Urinary bladder (tissue), 4 donors: ENCODE measurements at places on chromosomes 2 and 18.

DNA sequence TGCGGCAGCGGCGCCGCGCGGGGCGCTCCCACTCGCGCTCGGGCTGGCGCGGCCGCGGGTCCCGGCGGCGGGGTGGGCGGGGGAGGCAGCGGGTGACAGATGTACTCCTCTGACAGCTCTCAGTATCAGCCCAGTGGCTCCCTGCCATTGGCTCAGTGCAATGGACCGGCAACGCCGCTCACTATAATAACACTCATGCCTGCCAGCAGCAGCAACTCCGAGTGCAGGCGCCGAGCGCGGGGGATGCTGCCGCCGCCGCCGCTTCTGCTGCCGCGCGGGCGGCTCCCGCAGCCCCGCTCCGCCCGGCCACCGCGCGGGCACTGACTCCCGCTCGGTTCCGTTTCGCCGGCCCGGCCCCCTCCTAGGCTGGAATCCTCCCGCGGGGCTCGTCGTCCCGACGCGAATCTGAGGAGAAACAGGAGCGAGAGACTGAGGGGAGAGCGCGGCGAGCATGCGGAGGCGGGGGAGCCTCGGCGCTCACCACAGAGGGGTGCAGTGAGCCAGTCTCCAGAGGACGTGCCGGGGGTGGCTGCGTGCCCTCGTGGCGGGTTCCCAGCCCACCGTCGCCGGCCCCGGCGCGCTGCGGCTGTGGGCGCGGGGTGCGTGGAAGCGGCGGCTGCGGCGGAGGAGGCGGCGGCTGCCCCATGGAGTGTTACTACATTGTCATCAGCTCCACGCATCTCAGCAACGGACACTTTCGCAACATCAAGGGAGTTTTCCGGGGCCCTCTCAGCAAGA is at the start of gene ZNF804A:
Gene ZNF804A, plus strand, starts transcription at position 214 of the 738 bp plus-strand sequence. Its CDS starts 431 bp downstream, at position 645.
- no peak for DNase-seq

DNA sequence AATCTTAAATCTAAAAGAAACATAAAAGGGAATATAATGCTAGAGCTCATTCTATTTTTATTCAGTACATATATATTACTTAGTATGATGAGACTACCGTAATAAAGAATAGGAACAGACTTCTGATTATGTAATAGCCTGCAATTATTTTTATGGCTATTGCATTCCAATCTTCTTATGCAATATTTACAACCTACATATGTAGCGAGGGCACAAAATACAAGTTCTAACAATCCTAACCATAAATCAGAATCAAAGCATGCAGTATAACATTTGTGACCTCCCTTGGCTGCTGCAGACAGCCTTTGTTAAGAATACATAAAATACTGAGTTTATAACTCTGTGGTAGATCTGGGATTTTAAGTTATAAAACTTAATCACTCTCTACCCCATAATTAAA is 177.6 kb downstream of the BABAM2 start:
- DNase-seq: peak; percentile 66

- no peak for DNase-seq
Observed at GRCh38 chr2:232779465-232779864, 3.1 kb upstream of the KCNJ13 start.

DNA sequence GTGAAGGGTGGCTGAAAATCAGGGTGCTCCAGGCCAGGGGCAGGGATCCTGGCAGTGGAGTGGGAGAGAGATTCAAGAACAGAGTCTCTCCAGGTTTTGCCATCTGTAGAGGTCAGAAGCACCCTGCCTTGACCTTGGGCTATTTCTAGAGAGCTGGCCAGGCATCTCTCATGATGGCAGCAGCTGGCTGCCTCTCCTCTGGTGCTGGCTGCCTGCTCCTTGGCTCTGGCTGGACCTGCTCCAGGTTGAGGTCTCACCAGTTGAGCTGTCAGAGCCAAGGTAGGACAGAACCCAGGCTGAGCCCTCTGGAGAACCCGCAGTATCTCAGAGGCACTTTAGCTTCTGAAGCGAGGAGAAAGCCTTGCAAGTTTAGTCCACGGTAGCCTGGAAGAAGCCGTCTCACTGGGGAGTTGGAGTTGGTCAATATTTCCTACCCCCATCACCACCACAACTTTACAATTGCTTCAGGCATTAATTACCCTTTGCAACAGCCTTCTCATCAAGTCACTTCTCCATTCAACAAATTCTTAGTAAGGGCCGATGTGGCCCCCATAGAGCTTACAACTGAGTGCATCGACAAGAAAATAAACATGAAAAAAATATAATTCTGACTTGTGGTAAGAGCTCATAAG is 25.6 kb downstream of the GNLY start:
- no peak for DNase-seq
